Gastrocnemius medialis (tissue), 4 donors: ENCODE measurements at places on chromosomes 5 and 9. TPM values are rescaled to one million over a fixed set of nuclear protein-coding genes. Genes with fewer than 3 reads are reported as not detected.

DNA sequence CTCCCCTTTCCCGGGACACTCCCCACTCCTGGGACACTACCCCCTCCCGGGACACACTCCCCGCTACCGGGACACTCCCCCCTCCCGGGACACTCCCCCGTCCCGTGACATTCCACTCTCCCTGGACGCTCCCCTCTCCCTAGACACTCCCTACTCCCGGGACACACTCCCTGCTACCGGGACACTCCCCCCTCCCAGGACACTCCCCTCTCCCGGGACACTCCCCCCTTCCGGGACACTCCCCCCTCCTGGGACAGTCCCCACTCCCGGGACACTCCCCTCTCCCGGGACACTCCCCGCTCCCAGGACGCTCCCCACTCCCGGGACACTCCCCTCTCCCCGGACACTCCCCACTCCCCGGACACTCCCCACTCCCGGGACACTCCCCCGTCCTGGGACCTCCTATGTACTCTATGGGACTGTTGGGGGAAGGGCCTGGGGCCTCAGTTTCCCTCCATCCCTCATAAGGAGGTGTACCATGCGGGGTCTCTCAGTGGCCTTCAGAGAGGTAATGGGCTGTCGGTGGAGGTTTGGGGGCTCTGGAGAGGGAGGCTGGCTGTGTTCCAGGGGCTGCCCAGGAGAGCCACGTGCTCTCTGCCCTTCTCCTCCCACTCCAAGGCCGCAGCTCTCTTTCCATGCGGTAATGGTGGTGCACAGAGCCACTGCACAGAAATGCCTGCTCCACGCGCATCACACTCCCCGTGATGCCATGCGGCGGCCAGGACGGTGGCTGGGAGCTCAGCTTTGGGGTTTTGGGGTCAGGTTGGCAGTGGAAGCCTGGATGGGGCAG, 96.2 kb downstream of the RXRA start:
- peak; percentile 88 for DNase-seq

DNA sequence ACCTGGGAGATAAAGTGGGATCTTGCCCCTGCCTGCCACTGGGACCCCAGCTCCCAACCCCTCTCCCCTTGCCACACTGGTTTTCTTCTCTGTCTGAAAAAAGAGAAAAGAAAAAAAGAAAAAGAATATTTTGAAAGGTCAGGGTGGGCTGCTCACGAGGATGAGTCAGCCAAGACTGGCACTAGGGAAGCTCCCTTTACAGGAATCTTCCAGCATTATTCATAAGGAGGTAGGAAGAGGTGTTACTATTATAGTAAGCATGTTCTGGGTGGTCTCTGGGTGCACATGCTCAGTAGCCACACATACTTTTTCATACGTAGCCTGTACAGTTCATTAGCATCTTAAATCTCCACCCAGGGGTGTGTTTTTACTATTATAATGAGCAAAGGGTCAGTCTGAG, 46.8 kb upstream of the HAND1 start:
- DNase-seq, result no peak

DNA sequence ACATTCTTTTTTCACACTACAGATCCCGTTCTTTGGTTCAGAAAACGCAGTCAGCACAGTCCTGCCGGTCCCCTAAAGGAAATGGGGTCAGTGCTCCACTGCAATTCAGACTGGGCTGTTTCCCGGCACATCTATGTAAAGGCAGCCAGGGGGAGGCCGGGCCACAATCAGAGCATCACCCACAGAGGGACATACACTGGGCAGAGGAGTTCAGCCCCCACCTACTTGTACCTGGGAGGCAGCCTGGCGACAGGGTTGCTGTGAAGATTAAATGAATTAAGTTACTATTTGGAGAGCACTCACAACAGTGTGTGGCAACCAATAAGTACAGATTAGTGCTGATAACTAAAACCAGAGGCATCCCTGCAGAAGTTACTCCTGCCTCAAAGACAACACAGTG, 4.5 kb downstream of the PTPN3 start:
- no peak for DNase-seq

DNA sequence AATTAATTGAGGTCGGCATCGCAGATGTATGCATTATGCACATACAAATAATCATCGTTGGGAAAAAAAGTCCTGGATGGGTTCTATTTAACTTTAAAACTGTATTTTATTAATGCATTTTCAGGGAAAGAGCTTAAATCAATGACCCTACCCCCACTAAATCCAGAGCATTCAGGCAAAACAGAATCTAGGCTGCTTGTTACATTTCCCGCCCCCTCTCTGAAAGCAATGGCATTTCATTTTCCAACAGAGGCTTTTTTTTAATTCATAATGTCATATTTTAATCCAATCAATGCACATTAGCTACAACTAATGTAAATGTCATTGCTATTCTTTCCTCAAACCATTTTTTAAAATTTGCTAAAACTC, 117.4 kb upstream of the GRIA1 start:
- no peak for DNase-seq

GRCh38 chr5:146409054-146409671, 38.0 kb upstream of the TCERG1 start:
- DNase-seq, result no peak

- DNase-seq, result no peak
Observed at GRCh38 chr5:104297076-104297475, 734.5 kb upstream of the NUDT12 start.

GRCh38 chr5:61019642-61020041, 74.6 kb downstream of the NDUFAF2 start:
- no peak for DNase-seq

DNA sequence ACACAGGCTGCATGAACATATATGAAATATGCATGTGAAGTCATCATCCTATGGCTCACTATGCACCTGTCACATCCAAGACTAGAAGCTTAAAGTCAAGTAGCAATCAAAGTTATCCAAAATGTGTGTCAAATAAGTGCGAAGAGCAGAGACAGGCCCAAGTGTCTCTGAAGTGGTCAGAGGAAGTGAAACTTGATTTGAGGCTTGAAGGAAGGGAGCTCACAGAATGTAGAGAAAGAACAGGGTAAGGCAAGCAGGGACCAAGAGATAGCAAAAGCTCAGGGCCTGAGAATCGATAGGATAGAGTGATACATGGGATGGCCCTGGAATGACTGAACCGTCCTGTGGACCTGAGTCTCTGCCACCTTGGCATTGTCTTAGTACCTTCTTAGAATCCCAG, 274.3 kb upstream of the TRPC7 start:
- DNase-seq, result no peak

CRHBP gene
- not detected for total RNA-seq

PHYKPL gene
- total RNA-seq, result 34.4 TPM
